COLO829 (cell line): ENCODE measurements at places on chromosomes 2 and 18.

DNA sequence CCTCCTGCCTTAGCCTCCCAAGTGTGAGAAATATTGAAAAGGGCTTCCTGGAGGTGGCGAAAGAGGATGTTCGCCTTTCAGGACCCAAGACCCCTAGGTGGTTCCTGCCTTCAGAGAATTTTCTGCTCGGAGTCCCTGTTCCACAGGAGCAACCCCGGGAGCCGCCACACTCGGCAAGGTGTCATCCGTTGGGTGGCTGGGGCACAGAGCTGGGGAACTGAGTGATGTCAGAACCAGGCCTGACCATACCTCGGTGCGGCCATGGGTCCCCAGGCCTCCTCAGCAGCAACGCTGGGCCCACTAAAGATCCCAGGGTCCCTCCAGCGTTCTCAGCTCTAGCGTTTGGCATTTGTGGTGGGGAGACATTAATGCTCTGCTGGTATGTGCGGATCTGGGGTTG is 23.7 kb upstream of the TAF1B start:
- no peak for DNase-seq

DNA sequence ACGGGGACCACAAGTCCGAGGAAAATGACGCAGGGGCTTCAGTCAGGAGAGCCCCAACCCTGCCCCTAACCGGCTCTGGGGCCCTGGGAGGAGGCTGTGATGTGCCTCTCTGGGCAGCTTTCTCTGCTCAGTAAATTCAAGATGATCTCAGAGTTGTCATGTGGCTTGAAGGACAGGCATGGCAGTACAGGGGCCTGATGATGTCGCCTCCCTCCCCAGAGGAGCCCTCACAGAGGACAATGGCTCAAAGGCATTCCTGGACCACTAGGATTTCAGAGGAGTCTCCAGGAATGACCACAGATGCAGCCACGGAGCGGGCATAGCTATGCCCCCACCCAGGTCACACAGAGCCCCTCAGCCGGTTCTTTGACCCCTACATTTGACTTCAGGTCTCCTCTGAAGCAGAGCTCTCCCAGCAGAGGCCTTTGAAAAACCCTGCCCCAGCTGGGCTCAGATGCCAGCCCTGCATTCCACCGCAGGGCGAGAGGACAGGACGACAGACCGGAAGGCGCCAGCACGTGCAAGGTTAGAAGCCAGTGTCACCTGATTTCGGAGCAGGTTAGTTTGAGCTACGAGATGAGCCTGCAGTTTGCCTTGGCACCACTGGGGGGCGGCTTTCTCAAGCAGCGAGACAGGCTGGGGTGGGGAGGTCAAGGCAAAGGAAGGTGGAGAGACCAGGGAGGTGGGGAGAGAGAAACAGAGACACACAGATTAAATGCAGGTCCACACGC is 39.2 kb downstream of the BIN1 start:
- peak; percentile 48 for DNase-seq

DNA sequence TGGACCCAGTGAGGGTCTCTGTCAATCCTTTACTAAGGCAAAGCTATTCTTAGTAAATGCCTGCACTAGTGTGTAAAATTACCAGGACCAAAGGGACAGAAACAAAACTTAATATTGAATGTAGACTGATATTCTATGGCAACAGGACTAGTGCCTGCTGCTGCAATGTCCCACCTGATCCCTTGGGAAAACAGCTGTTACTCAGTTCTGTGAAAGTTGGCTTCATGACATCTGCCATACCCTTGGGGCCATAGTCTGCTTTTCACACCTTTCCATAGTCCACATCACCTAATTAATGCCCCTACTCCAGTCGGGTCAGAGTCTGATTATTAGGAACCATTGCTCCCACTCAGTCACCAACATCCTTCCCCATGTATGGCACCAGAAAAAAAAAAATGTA is 14.5 kb downstream of the DNAJC27 start:
- DNase-seq: no peak

DNA sequence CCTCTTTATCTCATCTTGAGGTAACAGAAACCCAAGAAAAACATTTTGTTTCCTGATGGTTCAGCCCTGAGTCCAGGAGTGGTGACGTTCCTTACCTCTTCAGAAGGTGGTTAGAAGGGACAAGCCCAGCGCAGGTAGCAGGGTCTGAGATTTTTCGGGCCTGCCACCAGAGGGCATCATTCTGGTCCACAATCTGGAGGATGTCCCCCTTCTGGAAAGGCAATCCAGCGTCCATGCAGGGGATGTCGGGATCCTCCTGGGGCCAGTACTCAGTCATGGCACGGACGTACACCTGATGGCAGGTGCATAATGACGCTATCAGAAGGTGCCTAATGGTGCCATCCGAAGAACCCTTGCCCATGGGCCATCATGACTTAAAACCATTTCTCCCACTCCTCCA is 17.7 kb downstream of the MPP4 start:
- no peak for DNase-seq

DNA sequence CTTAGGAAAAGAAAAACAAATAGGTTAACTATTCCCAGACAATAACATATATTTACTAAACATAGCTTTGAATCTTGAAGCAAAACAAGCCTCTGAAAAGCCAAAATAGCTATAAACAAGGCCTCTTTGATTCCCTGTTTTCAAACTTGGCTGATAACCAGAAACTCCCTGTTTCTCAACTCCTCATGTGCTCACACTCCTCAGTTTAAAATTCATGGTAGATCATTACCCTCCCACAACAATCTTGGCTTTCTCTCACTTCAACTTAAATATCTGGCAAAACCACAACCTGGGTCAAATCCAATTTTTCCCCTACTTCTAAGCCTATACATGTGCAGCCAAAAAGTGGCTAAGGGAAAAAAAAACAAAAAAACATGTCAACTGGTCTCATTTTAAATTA is 15.6 kb downstream of the SUCLG1 start:
- DNase-seq: peak; percentile 44

DNA sequence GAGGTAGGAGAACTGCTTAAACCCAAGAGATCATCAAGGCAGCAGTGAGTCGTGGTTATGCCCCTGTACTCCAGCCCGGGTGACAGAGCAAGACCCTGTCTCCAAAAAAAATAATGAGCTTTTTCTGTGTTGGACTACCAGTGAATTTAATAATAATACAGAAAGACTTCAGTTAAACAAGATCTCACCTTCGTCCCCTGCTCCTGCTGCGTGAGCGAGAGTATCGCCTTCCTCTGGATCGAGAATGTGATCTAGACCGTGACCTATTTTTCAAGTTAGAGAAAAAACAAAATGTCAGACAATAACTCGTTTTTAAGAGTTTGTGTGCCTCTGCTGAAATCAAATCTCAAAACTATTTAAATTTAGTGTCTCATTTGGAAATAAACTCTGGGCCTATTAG is 2.8 kb downstream of the SRSF7 start:
- no peak for DNase-seq

DNA sequence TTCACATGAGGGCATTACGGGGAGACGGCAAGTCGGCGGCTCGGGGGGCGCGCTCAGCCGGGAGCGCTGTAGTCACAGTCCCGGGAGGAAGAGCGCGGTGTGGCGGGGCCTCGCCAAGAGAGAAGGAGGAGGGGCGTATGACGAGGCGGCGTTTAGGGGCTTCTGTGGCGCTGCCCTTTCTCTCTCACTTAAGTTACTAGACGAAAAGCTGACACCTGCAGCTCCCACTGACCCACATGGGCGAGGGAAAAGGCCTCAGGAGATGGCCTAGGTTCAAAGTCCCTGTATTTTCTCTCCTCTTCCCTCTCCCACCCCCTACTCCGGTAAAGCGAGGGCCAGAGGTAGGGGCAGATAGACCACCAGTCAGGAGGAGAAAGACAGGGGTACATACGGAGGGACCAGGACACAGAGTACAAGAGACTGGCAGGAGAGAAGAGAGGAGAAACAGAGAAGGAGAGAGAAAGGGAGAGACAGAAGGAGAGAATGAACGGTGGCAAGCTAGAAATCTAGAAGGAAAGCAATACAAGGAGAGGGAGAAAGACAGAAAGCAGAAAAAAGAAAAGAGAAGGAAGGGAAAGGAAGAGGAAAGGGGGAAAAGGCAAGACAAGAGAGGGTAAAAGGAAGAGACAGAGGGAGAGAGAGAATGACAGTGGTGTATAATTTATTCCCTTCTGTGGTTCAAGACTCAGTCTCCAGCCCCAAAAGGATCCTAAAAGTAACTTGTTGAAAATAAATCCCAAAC is 3.8 kb downstream of the SIX2 start:
- no peak for DNase-seq

- DNase-seq: no peak
Observed at GRCh38 chr2:18548621-18549020, 11.8 kb downstream of the RDH14 start.

- DNase-seq: no peak
Observed at GRCh38 chr2:211408483-211408891, 852.1 kb downstream of the CPS1 start.

DNA sequence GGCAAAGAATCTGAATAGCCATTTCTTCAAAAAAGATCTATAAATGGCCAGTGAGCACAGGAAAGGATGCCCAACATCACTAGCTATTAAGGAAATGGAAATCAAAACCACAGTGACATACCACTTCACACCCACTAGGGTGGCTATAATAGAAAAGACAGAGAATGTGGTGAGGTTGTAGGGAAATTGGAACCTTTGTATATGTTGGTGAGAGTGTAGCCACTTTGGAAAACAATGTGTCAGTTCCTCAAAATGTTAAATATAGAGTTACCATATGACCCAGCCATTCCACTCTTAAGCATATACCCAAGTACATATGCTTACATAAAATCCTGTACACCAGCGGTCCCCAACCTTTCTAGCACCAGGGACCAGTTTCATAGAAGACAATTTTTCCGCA is 152.8 kb downstream of the SMAD2 start:
- no peak for DNase-seq

DNA sequence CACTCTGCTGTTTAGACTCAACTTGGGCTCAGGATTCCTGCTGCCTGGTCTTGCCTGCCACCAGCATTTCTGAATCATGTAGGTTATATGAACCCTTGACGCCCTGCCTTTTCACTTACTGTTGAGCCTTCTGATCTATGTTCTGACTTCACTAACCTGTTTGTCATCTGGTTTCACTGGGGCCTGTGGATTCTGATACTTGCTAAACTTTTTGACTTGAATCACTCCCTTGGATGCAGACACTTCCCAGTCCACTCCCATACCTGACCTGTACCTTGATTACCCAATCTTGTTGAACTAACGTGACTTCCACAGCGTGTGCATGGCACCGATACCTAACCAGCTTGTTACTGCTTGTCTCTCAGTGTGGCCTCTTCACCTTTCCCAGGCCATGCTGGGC is 35.6 kb upstream of the SPAG16 start:
- no peak for DNase-seq

GRCh38 chr18:27185025-27185763 is at the start of gene CHST9:
Gene CHST9 (minus strand): TSS chr18:27185308. CDS start chr18:27142809, 42,499 bp downstream.
- DNase-seq: no peak

DNA sequence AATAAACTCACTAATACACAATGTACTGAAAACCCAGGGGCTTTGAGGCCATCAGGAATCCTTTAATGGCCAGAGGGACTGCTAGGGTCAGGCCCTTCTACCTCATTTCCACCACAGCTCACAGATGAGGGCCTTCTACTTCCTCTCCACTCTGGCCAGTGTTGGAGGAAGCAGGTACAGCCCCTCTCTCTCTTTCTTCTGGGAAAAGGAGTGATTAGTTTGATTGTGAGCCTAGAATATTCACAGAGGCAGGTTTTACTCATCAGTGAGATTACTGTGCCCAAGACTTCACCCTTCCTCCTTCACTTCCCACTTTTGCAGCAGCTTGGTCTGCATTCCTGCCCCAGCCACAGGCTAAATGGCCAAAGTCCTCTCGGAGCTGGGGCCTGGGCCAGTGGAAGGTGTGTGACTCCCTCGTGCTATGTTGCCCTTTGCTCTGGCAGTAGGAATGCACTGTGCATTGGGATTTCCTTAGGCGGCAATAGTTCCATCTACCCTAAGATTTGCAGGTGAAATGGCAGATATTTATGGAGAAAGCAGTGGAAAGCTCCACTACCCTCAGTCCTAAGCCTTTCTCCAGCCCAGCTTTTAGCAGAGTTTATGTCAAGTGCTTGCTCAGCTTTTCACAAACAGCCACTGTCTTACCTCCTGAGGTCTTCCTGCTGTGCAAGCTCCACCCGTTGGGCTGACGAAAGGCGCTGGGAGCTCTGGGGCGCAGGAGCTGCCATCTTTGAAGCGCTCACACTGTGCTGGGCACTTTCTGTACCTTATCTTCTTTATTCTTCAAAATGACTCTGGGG is 36.2 kb upstream of the YES1 start:
- no peak for DNase-seq
